ENCODE measurements at places on chromosomes 7 and 10.
A peak's percentile ranks its signal among the peaks of the same experiment; 100 is the strongest.

DNA sequence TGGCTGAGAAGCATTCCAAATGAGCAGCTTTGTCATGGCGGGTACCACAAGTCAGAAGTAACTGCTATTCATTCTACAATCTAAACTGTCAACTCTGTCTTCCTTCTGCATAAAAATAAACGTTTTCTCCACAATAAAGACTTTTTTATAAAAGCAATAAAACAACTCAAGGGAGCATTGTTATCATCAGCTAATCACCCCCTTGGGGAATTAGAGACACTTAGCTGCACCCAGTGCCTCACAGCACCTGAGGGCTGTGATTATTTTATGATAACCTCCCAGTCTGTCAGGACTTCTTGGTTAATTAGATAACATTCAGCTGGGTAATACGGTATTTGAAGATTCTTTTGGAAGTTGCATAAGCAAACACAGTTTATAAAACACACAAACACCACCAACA, 155.6 kb downstream of the PPP1R3A start:
- no peak for DNase-seq

DNA sequence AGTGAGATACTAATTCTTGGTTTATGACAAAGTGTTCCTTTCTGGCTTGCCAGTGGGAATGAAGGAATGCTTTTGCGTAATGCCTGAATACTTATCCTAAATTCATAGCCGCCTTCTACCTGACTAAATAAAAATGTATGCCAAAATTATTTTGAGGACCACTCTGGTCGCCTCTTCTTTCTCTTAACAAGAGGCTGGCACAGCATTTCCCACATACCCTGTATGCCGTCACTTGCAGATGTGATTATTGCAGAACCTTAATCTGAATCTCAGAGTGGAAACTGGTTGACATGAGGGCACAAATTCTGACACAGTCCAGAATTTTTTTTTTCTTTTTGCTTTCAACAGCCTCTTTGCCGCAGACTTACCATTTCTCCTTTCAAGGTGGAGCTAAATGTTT, 124.6 kb upstream of the GLCCI1 start:
- no peak for DNase-seq

GRCh38 chr7:5425507-5426225, 2.0 kb upstream of the TNRC18 start:
- no peak for DNase-seq

- DNase-seq, result no peak
Measured at GRCh38 chr10:74624501-74624900, 201.9 kb upstream of the KAT6B start.

DNA sequence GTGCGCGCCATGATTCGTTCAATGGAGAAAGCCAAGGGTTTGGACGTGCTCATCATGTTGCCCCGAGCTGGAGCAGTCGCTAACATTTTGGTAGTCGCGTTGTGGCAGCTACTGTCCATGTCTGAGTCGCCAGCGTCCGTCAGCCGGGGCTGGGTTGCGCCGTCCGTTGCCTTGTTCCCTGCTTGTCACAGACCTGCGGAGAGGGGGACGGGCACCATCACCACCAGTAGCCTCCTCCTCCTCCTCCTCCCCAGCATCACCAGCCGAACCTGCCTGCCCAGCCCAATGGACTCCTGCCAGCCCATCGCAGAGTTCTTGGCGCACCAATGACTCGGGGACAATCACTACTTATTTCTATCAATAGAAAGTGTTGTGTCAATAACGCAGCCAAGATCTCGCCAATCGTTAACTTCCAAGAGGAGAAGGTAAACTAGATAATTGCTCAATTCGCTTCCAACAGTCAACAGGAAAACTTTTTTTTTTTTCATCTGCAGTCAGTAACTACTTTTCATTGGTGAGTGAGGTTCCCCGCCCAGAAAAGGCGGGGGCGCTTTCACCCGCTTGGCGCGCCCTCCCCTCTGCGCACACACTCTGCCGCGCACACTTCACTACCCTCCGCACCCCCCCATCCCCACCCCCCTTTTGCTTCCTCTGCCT, at the start of gene FEZF1:
TSS of gene FEZF1 (minus strand) at position 432 of the 657 bp plus-strand sequence. CDS start at position 119, 313 bp downstream.
- no peak for DNase-seq

- DNase-seq, result no peak
Measured at GRCh38 chr7:142881586-142882337, 3.8 kb downstream of the TRPV6 start.

- no peak for DNase-seq
Measured at GRCh38 chr10:20870834-20871233, 26.3 kb downstream of the NEBL start.

DNA sequence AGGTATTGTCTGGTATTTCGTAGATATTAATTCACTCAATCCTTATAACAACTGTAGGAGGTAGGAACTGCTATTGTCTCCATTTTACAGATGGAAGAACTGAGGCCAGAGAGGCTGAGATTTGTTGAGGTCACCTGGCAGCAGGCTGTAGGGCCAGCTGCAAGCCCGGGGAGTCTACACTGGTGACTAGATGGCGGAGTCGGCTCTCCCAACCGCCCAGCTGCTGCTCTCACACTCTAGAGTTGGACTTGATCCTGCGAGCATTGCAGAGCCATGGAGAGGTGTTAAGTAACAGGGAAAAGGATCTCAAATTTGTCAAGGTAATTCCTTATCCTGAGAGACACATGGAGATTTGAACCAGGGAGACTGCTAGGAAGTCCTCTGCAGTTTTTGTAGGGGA, 124.1 kb downstream of the CAMK1D start:
- no peak for DNase-seq

DNA sequence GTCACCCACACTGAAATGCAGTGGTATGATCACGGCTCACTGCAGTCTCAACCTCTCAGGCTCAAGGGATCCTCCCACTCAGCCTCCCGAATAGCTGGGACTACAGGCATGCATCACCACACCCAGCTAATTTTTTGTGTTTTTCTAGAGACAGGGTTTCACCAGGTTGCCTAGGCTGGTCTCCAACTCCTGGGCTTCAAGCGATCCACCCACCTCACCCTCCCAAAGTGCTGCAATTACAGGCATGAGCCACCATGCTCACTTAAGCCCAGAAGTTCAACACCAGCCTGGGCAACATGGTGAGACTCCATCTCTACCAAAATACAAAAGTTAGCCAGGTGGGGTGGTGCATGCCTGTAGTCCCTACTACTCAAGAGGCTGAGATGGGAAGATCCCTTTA, 33.5 kb downstream of the GDI2 start:
- DNase-seq, result no peak

- no peak for DNase-seq
Measured at GRCh38 chr10:80447436-80448190, 6.5 kb upstream of the TSPAN14 start.

DNA sequence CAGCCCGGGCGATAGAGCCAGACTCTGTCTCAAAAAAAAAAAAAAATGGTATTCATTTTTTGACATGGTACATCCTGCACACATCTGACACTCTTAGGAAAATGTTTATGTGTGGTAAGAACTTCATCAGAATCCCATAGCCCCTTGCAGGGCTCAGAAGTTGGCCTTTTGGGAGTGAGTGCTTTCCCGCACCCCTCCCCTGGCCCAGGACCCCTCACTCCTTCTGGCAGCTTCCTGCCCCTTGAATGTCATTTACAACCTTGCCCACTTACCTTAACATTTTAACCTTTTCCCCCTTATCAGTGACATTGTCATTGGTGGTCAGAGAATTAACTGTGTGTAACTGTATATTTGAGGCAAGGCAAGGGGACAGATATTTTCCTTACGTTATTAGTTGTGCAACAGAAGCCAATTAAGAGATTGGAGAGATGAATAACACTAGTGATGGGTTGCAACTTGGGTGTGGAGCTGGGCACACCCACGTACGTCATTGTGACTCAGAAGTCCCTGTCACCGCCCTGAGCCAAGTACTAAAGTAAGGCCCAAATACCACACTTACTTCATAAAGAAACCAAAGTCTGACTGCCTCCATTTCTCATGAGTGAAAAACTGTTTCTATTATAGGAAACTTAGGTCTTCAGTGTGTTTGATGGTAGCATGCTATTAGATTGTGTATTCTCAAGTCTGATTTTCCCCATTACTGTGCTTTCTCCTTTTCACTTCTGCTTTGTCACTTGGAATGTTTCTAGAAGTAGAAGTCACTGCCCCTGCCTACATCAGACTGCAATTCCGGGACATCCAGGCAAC, 31.6 kb downstream of the OGDH start:
- peak; percentile 74 for DNase-seq

- no peak for DNase-seq
Measured at GRCh38 chr10:12538491-12538995, 189.2 kb downstream of the CAMK1D start.

DNA sequence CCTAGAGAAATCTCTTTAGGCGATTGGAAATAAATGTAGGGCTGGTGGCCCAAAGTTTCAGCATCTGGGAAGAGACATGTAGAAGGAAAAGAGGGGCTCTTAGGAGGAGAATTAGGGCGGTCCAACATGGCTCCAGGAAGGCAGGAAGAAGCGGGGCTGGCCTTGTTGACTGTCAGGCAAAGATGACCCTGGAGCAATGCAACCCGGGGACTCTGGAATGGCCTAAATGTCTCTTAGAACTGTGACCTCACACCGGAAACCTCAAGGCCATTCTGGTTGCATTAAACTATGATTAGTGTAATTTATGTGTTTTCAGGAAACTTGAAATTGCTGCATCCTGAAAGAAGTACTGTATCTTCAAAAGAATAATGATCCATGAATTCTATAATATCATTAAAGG, 66.8 kb downstream of the NRP1 start:
- DNase-seq, result no peak

Measured in CD8-positive, alpha-beta T cell (primary cell).